ENCODE measurements at places on chromosomes 6 and 20. TPM values are rescaled to one million over a fixed set of nuclear protein-coding genes. Genes with fewer than 3 reads are reported as not detected.

The RAET1G gene
- 0.93 TPM for total RNA-seq

DNA sequence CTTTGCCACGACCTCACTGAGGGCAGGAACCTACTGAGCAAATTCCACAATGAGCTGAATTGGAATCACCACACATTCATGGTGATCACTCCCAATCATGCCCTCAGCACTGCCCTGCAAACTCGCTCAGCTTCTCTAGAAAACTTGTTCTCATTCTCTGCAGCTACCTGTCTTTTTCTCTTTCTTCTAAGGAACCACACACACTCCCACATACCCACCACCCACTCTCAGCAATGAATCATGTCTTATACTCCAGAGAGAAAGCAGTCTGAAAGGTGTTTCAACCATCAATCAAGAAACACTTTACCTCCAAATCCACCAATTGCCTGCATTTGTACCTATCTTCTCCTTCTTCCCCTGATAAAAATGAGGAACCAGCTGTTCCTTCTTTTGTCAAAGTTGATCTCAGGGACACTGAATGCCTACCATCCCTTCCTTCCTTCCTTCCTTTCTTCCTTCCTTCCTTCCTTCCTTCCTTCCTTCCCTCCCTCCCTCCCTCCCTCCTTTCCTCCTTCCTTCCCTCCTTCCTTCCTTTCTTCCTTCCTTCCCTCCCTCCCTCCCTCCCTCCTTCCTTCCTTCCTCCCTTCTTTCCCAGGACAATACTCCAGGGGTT, 84.6 kb upstream of the SGK1 start:
- no peak for DNase-seq

GRCh38 chr20:58091810-58092209, 136.6 kb downstream of the ANKRD60 start:
- no peak for DNase-seq

DNA sequence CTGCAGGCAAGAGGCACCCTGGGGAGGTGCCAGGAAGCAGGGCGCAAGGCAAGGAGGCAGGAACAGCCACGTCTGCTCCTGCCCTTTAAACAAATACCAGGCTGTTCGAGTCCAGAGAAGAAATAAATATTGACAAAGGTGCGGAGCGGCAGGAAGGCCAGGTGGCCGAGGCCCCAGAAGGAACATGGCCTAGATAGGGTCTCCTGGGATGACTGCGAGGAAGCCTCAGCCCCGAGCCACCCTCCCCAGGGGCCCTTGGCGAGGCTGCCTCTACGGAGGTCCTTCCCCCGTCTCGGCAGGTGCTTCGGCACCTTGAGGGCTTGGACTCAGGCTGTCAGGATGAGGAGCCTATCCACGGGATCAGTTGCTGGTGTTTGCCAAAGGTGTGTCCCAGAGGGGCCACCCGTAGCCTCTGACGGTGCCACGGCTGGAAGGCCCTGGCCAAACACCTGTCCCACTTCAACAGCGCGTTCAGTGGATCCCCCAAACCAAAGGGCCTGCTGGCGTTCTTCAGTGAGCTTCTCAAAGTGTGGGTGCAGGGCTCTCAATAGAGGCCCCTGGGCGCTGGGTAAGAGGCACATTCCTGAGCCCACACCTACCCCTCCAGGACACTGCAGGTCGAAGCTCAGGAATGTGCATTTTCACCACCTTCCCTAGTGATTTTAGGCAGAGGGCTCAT, 39.8 kb downstream of the SNX5 start:
- DNase-seq, result no peak

The SEL1L2 gene
- total RNA-seq, result not detected

- no peak for DNase-seq
Measured at GRCh38 chr6:166830185-166830890, 126.0 kb downstream of the RNASET2 start.

DNA sequence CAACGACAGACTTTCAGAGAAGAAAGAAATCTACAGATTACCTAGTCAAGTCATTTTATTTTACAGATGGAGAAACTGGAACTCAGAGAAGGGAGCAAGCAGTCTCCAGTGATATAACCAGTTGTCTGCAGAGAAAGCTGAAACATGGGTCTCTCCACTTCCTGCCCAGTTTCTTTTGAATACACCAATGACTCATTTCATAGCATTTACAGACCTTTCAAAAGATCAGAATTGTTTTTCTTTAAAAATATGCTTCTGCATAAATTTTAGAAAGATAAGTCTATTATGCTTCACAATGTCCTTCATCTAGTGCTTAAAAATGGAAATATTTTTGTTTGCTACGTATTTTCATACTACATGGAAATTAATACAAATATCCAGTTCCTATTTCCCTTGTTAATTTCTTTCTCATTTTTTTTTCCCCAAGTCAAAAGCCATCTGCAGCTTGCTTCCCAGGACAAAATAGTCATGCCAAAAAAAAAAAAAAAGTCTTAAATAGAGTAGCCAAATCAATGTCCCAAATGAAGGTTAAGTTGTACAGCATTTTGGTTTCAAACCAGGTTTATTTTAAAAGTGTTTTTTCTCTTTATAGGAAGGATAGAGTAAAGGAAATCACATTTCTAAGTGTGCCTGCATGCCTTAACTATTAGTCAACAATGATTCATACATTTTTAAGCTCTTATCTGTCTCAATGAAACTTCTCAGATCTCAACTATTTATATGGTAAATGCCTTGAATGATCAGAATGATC, 36.9 kb downstream of the ARHGAP18 start:
- DNase-seq, result no peak

The ME1 gene
- total RNA-seq, result 30.7 TPM

The POU5F1 gene
- total RNA-seq, result 1.9 TPM

- DNase-seq, result no peak
Measured at GRCh38 chr20:48038713-48039112, 253.4 kb upstream of the SULF2 start.

All from left lung (tissue), 14 donors.